AML-193 (cell line): ENCODE measurements at places on chromosomes 6 and 20.

GRCh38 chr6:133841176-133841575 lies 47.7 kb upstream of the TCF21 start:
- no peak for DNase-seq

- no peak for DNase-seq
Observed at GRCh38 chr6:100721256-100721655, 159.9 kb downstream of the ASCC3 start.

- DNase-seq: no peak
Observed at GRCh38 chr20:38320221-38320620, 16.3 kb downstream of the BPI start.

DNA sequence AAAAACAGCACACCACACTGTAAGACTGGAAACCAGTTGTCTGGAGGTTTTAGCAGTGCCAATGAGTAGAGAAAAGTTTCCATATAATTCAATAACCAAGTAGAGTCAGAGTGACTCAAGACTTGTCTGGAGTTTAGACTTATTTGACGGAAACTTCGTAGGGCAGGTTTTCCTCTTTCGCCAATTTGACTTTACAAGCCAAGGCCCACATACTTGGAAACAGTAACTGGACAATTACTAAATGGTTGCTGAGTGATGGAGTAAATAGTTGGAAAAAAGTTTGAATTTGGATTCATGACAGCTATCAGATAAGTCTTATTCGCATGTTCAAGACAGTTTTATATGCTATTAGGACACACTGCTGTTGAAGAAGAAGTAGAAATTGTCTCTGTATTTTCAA lies 48.1 kb upstream of the CTAGE9 start:
- no peak for DNase-seq

DNA sequence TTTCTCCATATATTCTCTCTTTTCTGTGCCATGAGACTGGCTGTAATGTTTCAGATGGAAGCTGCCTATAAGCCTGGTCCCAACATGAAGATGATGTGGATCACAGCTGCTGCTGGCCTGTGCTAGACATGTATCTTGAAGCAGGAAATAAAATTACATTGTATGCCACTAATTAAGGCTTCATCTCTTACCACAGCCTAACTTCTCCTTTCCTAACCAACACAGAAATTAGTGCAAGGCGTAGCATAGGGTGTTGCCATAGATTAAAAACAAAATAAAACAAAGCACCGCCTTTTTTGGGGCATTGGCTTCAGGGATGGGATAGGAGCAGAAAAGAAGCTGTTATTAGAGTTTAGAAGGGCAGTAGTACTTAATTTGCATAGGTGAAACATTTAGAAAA lies 4.7 kb upstream of the SLC17A4 start:
- peak; percentile 91 for DNase-seq

- no peak for DNase-seq
Observed at GRCh38 chr20:7193681-7194080, 426.2 kb downstream of the BMP2 start.

- no peak for DNase-seq
Observed at GRCh38 chr20:36322131-36322530, 16.0 kb downstream of the DLGAP4 start.

DNA sequence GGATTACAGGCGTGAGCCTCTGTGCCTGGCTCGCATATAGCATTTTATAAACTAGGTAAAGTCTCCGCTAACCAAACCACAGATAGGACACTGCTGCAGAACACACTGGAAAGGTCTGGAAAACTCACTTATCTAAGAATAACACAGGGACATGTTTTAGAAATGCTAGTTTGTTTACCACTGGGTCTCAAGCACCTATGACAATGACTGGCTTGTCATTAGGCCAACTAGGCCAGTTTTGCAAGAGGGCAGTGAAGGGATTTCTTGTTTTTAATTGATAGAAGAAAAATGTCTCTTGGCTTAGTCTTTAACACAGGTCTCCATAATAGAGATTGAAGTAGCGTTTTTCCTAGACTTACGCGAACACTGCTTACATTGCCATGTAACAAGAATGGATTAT lies 201.4 kb downstream of the TMEM242 start:
- no peak for DNase-seq

DNA sequence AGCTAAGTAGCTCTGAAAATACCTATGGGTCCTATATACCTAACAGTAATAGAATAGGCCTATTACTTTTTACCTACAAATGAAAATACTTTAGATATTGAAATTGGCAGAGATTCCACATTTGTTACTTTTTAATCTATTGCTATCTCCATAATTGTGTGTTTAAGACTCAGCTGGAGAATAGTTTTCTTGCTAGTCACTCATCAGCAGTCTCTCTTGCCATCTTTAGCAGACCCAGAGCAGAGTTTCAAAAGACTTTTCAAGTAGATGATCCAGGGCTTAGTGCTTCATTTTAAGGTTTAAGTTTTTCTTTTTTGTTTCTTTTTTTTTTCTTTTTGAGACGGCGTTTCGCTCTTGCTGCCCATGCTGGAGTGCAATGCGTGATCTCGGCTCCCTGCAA lies 12.9 kb downstream of the ANKS1A start:
- DNase-seq: no peak

GRCh38 chr6:87333591-87334181 lies 4.6 kb upstream of the GJB7 start:
- no peak for DNase-seq

GRCh38 chr6:27556406-27556805 lies 83.5 kb upstream of the ZNF184 start:
- DNase-seq: no peak

GRCh38 chr20:37349517-37350491 lies 3.9 kb downstream of the SRC start:
- DNase-seq: no peak

DNA sequence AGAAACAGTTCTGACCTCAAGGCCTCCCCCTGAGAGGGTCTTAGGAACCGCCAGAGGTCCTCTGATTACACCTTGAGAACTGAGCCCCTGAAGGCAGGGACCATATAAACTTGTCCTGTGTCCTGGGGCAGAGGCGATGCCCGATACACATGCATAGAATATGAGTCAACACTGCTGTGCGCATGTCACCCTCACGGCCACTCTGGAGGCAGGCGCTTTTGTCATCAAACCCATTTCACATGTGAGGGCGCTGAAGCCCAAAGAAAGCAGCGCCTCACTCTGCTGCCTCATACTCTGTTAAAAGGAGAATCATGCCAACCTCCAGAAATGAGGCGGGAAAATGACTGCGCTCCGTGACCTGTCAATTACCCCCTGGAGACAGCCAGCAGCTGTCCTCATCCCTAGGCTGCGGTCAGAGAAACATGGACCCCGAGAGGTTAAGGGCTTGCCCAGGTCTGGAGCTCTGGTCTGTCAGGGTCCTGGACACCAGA lies 158.3 kb downstream of the GRM4 start:
- no peak for DNase-seq

- DNase-seq: no peak
Observed at GRCh38 chr6:150767571-150768018, 97.9 kb upstream of the MTHFD1L start.

GRCh38 chr6:106609699-106610098 lies 19.6 kb downstream of the RTN4IP1 start:
- DNase-seq: peak; percentile 69

- no peak for DNase-seq
Observed at GRCh38 chr6:161347125-161347524, 73.3 kb upstream of the AGPAT4 start.

- DNase-seq: no peak
Observed at GRCh38 chr6:112920994-112921393, 573.9 kb downstream of the RFPL4B start.

GRCh38 chr6:64280569-64280968 lies 645.0 kb downstream of the PHF3 start:
- peak; percentile 13 for DNase-seq

GRCh38 chr20:7665376-7665775 lies 274.9 kb downstream of the HAO1 start:
- no peak for DNase-seq
